Urinary bladder (tissue), 4 donors: ENCODE measurements at places on chromosomes 1 and 21. TPM values are rescaled to one million over a fixed set of nuclear protein-coding genes. Genes with fewer than 3 reads are reported as not detected.

Gene OLIG2
- total RNA-seq, result not detected

Gene SYPL2
- 2.4 TPM for total RNA-seq

Gene CA6
- total RNA-seq, result not detected

Gene VAMP3
- 104 TPM for total RNA-seq

GRCh38 chr1:245380790-245381535 lies 226.2 kb downstream of the KIF26B start:
- no peak for DNase-seq

- DNase-seq, result no peak
Observed at GRCh38 chr1:244599937-244600350, 53.0 kb upstream of the DESI2 start.

- peak; percentile 74 for DNase-seq
Observed at GRCh38 chr1:169529068-169529642, 43.4 kb upstream of the SLC19A2 start.

DNA sequence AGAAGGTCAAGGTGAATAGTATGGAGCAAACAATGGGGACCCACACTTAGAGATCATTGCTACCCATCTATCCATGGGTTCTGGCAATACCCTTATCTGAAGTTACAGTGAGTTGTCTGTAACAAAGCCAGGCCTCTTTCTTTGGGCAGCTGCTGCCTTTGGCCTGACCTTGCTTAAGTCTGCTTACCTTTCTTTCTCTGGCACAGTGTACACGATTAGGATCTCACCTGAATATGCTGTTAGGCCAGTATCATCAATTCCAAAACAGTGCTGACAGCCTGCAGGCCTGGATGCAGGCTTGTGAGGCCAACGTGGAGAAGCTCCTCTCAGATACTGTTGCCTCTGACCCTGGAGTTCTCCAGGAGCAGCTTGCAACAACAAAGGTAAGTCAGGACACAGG lies 132.9 kb upstream of the BMP8A start:
- DNase-seq, result no peak

DNA sequence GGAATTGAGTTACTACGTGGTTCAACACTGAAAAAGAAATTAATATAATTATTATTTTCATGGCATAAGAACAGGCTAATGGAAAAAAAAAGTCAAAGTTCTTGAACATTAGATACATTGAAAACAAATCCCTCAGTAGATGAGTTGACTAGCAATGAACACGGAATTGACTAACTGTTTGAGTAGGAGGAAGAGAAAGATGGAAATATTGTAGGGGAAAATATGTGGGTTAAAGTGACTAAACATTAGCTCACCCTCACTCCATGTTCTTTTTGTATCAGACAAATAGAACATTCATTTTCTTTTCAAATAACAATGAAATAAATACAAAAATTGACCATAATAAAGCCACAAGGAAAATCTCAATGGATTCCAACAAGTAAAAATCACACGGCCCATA lies 84.3 kb downstream of the KCNK2 start:
- no peak for DNase-seq
